ENCODE measurements at places on chromosomes 11 and 22. TPM values are rescaled to one million over a fixed set of nuclear protein-coding genes. Genes with fewer than 3 reads are reported as not detected.

Gene POU2AF3
- 6.4 TPM for total RNA-seq

- H3K27me3 ChIP-seq: no peaks in the 10 kb centered on the region
- peaks cover 5% of the 10 kb centered on the region for H3K4me1 ChIP-seq
- no peak overlapping the region for H3K4me3 ChIP-seq
- H3K36me3 ChIP-seq: no peaks in the 10 kb centered on the region
- H3K27ac ChIP-seq: no peak overlapping the region
Measured at GRCh38 chr11:12503039-12503484, 125.7 kb downstream of the PARVA start.

DNA sequence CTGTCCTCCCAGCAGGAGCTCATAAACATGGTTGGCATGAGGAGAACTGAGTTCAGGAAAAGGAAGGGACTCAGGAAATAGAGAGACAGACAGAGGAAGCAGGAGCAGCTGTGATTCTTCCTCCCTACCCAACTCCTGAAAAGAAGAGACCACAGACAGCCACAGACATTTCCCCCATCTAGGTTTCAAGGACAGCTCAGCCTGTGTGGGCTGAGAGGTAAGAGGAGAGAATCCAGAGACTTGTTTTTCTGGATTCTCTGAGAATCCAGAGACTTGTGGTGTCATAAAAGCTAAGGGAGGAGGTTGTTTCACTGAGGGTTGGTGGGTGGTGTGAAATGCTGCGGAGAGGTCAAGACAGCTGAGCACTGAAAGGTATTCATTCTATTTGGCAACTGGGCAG lies 19.0 kb upstream of the STK33 start:
- H3K36me3 ChIP-seq: no peaks in the 10 kb centered on the region
- DNase-seq: no peak
- H3K4me1 ChIP-seq: no peaks in the 10 kb centered on the region

GRCh38 chr11:124793466-124794278 lies 6.5 kb downstream of the MSANTD2 start:
- peaks cover 1% of the 10 kb centered on the region for H3K4me1 ChIP-seq
- DNase-seq: peak; percentile 25
- no peaks in the 10 kb centered on the region for H3K27me3 ChIP-seq
- H3K27ac ChIP-seq: no peak overlapping the region
- H3K4me3 ChIP-seq: no peak overlapping the region
- H3K36me3 ChIP-seq: no peaks in the 10 kb centered on the region

- H3K27me3 ChIP-seq: no peaks in the 10 kb centered on the region
- H3K36me3 ChIP-seq: no peaks in the 10 kb centered on the region
- H3K4me3 ChIP-seq: no peak overlapping the region
Measured at GRCh38 chr11:80771017-80771416, 1330.2 kb upstream of the TENM4 start.

DNA sequence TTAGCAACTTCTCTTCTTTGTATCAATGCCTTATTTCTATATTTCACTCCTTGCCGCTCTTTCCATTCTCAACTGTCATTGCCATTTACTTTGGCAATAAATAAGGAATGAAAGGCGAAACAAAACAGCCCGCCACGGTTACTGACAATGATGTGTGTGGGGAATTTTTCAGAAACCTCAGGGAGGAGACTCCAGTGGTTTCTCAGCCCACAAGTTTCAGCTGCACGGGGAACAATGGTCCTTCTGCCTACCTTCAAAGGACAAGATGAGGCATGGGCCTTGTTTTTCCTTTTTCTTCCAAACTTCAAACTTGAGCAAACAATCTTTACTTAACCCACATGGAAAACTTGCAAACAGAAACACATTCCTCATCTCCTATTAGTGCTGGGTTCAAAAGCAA lies 409.4 kb downstream of the METTL15 start:
- H3K4me3 ChIP-seq: no peak overlapping the region
- H3K27me3 ChIP-seq: no peaks in the 10 kb centered on the region
- no peaks in the 10 kb centered on the region for H3K36me3 ChIP-seq
- DNase-seq: no peak
- no peak overlapping the region for H3K27ac ChIP-seq

DNA sequence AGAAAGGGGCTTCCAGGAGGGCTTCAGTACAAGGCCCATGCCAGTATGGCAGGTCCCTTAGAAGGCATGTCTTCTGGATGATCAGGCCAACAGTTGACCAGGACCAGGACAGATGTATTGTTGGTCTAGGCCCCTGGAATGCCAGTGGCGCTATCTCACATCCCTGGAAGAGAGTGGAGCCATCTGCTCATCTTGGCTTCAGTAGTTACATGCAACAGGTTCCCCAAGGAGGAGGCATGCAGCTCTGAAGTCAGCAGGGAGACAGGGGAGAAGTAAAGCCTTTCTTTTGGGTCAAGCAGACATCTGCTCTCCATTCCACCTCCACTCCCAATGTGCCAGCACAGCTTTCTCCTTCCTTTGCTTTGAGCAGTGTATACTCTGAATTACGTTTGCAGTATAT lies 244.1 kb downstream of the KIRREL3 start:
- DNase-seq: no peak
- no peak overlapping the region for H3K27ac ChIP-seq
- H3K36me3 ChIP-seq: no peaks in the 10 kb centered on the region
- no peaks in the 10 kb centered on the region for H3K4me1 ChIP-seq
- H3K4me3 ChIP-seq: no peak overlapping the region

- no peaks in the 10 kb centered on the region for H3K36me3 ChIP-seq
- H3K27me3 ChIP-seq: no peaks in the 10 kb centered on the region
- DNase-seq: no peak
- H3K4me1 ChIP-seq: peaks cover 5% of the 10 kb centered on the region
- no peak overlapping the region for H3K27ac ChIP-seq
Measured at GRCh38 chr11:67027483-67027930, 4.6 kb downstream of the SYT12 start.

GRCh38 chr22:31639436-31640039 lies 22.5 kb downstream of the PISD start:
- H3K27ac ChIP-seq: no peak overlapping the region
- H3K27me3 ChIP-seq: no peaks in the 10 kb centered on the region
- H3K4me1 ChIP-seq: no peaks in the 10 kb centered on the region
- H3K4me3 ChIP-seq: no peak overlapping the region
- no peaks in the 10 kb centered on the region for H3K36me3 ChIP-seq

- no peaks in the 10 kb centered on the region for H3K36me3 ChIP-seq
- H3K27me3 ChIP-seq: no peaks in the 10 kb centered on the region
- no peak overlapping the region for H3K4me3 ChIP-seq
- H3K27ac ChIP-seq: no peak overlapping the region
- H3K4me1 ChIP-seq: no peaks in the 10 kb centered on the region
Measured at GRCh38 chr11:104791896-104792295, 106.4 kb downstream of the CASP12 start.

GRCh38 chr11:114158886-114159285 lies 99.4 kb downstream of the ZBTB16 start:
- H3K27ac ChIP-seq: peak overlapping the region; percentile 98
- H3K4me3 ChIP-seq: no peak overlapping the region
- peaks cover 69% of the 10 kb centered on the region for H3K4me1 ChIP-seq
- no peak for DNase-seq
- H3K27me3 ChIP-seq: no peaks in the 10 kb centered on the region

- no peaks in the 10 kb centered on the region for H3K27me3 ChIP-seq
- H3K4me1 ChIP-seq: no peaks in the 10 kb centered on the region
- no peaks in the 10 kb centered on the region for H3K36me3 ChIP-seq
- no peak for DNase-seq
Measured at GRCh38 chr22:17514084-17514483, 49.2 kb upstream of the SLC25A18 start.

DNA sequence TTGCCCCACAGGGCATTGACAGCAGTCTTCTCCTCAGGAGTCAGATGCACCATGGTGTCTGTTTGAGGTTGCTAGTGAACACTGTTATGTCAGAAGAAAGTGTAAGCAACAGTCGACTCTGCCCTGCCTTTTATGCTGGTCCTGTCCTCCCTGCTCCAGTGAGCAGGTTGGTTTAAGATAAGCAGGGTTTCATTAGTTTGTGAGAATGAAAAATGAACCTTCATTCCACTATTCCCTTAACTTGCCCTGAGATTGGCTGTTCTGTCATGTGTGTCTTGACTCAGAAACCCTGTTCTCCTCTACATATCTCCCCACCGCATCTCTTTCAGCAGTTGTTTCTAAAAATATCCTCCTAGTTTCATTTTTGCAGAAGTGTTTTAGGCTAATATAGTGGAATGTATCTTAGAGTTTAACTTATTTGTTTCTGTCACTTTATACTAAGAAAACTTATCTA lies at the start of gene HBD:
TSS of gene HBD (minus strand) at position 103 of the 454 bp plus-strand sequence. CDS start at position 53, 50 bp downstream.
- no peak within 1 kb of the TSS for H3K4me3 ChIP-seq
- H3K36me3 ChIP-seq: no peaks in the 10 kb centered on the region
- H3K27ac ChIP-seq: no peak within 1 kb of the TSS
- no peaks in the 10 kb centered on the region for H3K4me1 ChIP-seq

GRCh38 chr11:62902932-62903331 lies 18.2 kb downstream of the CHRM1 start:
- no peak overlapping the region for H3K4me3 ChIP-seq
- no peak overlapping the region for H3K27ac ChIP-seq
- no peak for DNase-seq
- peaks cover 8% of the 10 kb centered on the region for H3K4me1 ChIP-seq
- no peaks in the 10 kb centered on the region for H3K36me3 ChIP-seq

DNA sequence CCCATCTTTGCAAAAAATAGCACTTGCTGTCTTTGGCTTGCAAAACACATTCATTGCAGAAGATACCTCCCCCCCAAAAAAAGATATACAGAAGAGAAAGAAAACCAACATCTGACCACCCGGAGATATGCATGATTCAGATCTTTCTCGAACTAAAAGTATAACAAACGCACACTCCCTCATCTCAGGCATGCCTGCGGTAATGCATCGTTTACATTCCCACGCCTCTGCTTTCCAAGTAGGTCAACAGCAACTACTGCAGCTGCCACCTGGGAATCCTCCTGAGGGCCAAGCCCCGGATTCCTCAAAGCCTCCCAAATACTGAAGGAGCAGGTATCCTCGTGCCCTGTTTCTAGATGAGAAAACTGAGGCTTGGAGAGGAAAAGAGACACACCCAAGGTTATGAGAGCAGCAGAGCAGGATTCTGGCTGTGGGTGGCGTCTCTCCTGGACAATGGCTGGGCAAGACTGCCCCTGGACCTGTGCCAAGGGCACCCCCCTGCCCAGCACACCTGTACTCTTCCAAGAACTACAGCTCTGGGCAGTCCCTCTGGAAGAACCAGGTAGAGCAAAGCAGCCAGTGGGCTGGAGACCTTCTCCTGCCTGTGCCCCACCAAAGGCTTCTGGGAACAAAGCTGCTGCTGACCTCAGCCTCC lies 38.1 kb downstream of the NUP50 start:
- peak overlapping the region; percentile 50 for H3K27ac ChIP-seq
- DNase-seq: no peak
- no peaks in the 10 kb centered on the region for H3K27me3 ChIP-seq
- H3K4me3 ChIP-seq: peak overlapping the region; percentile 13
- H3K4me1 ChIP-seq: peaks cover 28% of the 10 kb centered on the region
- no peaks in the 10 kb centered on the region for H3K36me3 ChIP-seq
